ENCODE measurements at places on chromosomes 5 and 9.

- no peak for DNase-seq
These were observed 46.2 kb downstream of the TENT4A start for GRCh38 chr5:6759401-6759800.

GRCh38 chr9:78677326-78677725 is 380.4 kb downstream of the PSAT1 start:
- DNase-seq: no peak

DNA sequence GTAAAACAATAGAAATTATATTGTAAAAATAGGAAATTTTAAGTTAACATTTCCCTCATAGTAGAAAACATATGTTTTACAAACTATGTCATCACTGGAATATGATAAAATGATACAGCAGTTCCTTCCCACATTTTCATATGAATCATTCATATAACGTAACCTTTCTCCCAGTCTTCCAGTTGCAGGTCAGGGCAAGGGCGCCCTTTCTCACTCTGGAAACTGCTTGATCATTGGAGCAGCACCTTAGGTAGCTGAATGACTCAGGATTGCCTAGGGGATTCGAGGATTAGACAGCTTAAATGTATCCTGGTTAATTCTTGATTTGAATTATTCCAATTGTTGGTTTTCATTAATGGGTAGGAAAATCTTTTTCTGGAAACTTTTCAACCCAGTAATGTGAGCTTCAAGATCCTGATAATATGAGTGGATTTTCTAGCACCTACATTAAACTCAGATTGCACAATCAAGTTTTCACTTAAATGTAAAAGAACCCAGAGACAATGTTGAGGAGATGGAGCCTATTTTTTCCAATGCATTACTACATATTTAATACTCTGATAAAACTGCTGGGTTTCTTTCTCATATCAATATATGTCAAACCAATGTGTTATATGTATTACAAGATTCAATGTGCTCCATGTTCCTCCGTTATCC is 32.6 kb upstream of the ANXA1 start:
- no peak for DNase-seq

DNA sequence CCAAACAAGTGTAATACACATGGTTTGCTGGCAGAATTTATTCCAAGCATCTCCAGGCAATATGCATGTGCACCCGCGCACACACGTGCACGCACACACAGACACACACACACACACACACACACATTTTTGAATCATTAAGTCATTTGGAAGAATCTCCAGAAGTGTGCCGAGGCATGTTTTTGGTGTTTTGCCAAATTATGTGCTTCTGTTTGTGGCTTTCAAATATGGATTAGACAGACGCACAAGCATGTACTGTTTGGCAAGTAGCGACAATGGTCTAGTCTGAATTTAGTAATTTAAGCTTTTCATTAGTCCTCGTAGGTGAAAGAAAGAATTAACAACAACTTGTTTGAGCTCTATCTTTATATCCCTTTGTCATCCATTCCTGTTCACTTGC is 36.7 kb downstream of the NFIB start:
- DNase-seq: no peak

- no peak for DNase-seq
These were observed 473 bp downstream of the ZBTB34 start for GRCh38 chr9:126860757-126861466.

DNA sequence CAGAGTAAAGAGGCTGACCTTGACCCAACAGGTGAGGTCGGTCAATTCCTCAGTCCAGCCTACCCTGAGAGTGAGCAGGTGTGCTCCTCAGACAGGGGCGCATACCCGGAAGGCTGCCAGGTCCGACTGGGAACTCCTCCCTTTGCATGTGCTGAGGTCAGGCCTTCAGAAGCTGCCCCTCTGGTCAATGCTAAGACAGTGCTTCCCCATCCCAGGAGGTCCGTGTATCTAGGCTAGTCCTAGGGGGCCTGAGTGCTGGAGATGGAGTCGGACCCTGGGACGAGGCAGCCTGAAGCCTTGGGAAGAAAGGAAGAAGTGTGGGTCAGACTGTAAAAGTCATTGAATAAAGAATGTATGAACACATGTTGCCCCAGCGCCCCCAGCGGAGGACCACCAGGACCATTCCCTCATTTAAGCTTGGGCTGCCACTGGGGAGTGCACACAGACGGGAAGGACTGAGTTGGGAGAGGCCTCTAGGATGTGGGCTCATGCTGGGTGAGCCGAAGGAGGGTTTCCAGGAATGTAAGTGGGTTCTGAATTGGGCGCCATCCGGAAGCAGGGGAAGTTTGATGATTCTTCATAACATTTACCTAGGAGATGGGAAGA is 41.0 kb upstream of the GFPT2 start:
- DNase-seq: no peak

DNA sequence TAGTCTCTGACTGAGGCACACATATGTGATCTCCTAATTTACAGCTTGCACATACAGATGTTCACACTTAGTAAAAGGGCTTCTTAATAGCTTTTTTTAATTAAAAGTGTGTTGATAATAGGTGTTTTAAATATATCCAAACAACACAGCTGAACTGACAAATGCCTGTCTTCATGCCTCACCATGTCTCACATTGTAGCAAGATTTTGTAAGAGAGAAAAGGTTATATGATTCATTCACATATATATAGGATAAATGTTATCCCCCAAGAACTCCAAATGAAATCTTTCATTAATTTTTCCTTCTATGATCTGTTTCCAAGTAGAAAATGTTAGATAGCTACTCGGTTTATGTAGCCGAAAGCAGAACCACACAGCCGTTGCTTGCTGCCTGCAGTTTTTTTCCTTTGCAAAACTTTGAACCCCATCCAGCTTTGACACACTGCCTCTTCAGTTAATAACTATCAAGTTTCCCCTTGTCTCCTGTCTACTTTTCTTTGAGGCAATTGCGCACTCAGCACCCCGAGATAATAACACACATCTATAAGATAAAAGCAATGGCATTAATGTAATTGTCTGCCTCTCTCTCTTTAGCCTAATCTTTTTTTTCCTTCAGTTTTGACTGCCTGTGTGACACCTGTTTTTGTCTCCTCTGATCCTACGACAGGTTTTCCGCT is 299.2 kb downstream of the BNC2 start:
- DNase-seq: no peak

GRCh38 chr9:134253606-134254205 is 72.5 kb upstream of the RXRA start:
- DNase-seq: no peak

GRCh38 chr5:94024101-94024500 is 282.7 kb upstream of the POU5F2 start:
- no peak for DNase-seq

GRCh38 chr5:140381351-140381750 is 20.3 kb upstream of the ANKHD1 start:
- no peak for DNase-seq

- DNase-seq: no peak
These were observed 425.8 kb downstream of the MAN2A1 start for GRCh38 chr5:110115503-110115902.

DNA sequence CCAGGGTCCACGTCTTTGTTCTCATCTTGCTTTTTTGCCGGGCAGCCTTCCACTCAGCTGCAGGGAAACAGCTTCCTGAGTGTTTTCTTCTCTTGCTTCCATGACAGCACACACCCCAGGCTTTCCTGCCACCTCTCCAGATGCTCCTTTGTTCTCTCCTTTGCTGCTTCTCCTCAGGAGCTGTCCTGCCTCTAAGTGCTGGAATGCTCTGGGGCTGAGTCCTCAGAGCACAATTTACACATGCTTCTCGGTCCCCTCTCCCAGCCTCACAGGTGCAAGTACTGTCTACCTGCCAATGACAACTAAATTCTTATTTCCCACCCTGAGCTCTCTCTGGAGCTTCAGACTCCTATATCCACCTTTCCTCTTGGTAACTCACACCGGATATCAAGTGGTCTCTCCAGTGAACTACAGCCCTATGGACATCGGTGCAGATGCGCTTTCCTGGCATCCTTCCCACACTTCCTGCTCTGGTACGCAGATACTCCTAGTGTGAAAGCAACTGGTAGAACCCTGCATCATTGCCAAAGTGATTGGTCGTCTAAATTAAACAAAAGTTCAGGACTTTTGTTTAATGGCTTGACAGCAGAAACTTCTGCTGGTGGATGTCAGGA is 13.4 kb upstream of the ACSL6 start:
- no peak for DNase-seq

GRCh38 chr5:35762368-35762767 is 94.3 kb upstream of the IL7R start:
- DNase-seq: no peak

DNA sequence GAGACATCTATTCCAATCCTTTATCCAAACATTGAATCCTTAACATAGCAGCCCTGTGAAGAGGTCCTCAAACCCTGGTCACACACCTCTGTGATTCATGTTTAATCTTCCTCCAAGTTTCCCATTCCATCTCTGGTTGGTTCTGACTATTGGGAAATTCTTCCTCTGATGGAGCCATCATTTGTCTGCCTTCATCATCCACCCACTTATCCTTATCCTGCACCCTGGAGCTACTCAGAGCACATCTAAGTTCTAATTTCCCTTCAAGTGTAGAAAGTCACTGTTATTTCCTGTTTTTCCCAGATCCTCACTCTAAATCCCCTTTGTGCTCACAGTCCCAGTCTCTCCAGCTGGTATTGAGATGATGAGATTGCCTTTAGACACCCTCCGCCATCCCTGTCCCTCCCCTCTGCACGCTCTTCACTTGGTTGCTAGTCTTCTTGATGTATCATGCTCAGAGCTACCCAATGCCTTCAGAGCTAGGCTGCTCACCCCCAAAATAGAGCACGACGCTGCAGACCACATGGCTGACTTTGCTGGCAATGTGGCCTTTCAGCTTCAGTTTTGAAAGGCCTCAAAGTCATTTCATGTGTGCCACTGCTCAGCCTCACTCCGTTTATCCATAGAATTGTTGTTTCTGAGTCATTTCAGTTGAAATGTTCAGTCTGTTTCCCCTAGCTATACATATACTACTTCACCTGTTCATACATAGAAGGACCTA is 154.3 kb downstream of the PALM2AKAP2 start:
- no peak for DNase-seq

DNA sequence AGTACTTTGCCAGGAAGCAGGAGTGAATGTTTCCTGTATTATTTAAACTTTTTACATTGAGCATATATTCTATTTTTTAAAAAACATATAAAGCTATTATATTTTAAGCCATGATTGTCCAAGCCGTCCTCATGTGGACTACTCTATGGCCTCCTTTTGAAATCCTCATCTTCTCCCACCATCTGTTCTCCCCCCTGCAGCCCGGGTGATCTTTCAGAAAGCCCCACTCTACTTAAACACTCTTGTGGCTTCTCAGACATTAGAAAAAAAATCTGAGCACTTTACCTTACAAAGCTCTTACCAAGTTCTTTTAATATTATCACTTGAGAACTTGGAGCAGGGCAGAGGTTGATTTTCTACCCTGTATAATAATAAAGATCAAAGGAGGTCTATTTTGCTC is 95.4 kb downstream of the CAVIN4 start:
- DNase-seq: no peak

DNA sequence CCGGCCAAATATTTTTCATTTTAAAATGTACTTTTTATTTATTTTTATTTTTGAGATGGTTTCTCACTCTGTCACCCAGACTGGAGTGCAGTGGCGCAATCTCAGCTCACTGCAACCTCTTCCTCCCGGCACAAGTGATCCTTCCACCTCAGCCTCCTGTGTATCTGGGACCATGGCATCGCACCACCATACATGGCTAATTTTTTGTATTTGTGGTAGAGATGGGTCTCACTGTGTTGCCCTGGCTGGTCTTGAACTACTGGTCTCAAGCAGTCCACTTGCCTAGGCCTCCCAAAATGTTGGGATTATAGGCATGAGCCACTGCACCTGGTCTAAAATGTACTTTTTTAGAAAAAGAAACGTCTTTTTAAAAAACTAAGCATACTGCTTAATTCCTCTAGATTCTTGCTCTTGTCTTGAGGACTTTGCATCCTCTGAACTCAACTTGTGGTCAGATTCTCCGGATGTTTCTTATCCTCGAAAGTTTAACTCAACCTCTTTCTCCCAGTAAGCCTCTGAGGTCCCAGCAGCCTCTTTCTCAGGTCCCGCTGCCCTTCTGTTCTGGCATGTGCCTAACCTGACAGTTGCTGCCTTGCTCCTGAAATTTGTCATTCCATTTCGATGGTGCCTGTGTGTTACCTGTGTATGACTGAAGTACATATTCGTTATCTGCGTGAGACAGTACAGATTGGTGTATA is 63.0 kb downstream of the TRIO start:
- no peak for DNase-seq

- DNase-seq: no peak
These were observed 155.1 kb upstream of the SMIM23 start for GRCh38 chr5:171630350-171631065.

DNA sequence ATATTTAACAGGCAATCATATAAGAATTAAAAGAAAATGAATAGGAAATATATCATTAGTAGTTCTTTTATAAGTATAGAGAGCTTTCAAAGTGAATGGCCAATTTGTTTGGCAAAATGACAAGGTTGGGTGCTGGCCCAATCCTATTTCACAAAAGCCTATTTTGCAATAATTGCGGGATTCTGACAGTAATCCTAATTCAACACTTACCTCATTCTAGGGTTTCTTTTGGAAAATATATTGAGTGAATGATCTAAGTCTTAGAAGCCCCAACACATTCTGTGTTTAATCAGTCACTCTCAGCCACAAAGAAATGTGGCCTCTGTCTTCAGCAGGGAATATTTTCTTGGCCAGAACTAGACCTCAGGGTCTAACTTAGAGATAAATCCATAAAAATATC is 835.9 kb upstream of the ZNF608 start:
- DNase-seq: no peak

GRCh38 chr5:122723606-122724352 is 51.1 kb upstream of the SNX2 start:
- no peak for DNase-seq

- no peak for DNase-seq
These were observed 509.1 kb downstream of the RASEF start for GRCh38 chr9:82553654-82554366.

DNA sequence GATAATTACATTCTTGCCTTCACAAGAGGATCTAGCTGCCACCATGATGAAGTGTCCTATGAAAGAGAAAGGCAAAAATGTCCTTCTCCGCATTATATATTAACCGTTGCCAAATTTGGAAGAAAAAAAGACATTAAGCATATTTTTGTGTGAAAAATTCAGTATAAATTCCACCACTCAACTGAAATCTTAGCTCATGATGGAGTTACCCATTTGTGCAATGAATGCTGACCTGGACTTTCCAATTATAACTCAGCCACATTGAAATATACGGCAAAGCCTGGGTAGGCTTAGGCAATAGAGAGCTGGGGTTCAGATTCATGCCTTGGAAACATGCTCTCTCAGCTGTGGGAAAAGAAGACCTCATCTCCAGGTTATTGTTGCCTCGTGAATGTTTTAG is 71.3 kb upstream of the VCAN start:
- DNase-seq: no peak

GRCh38 chr9:127014216-127014909 is 99.8 kb downstream of the RALGPS1 start:
- no peak for DNase-seq

DNA sequence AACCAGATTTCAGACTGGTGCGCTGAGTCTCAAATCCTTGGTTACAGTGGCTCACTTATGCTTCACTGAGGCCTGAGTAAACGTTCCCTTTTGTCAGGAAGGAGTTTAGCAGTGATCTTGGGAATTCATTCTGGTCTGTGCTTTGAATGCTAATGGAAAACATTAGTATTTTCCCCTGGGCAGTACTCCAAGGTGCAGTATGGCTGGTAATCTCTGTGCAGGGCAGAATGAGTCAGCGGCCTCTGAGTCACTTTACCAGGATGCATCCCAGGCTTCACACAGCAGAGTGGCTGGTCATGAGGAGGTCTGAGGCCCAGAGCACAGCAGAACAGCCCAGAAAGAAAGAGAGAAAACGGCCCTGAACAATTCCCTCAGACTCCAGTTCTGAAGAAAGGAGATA is 54.0 kb downstream of the PCA3 start:
- DNase-seq: no peak
